ENCODE measurements at places on chromosomes 13 and 19. TPM values are rescaled to one million over a fixed set of nuclear protein-coding genes. Genes with fewer than 3 reads are reported as not detected.

Gene C19orf73
- not detected for total RNA-seq

GRCh38 chr13:19159181-19159580 is 22.4 kb downstream of the TUBA3C start:
- H3K36me3 ChIP-seq: no peaks in the 10 kb centered on the region
- no peaks in the 10 kb centered on the region for H3K4me1 ChIP-seq
- no peaks in the 10 kb centered on the region for H3K27me3 ChIP-seq
- H3K27ac ChIP-seq: no peak overlapping the region

GRCh38 chr19:991174-991931 is 7.2 kb downstream of the WDR18 start:
- H3K4me3 ChIP-seq: no peak overlapping the region
- no peak for DNase-seq
- peaks cover 14% of the 10 kb centered on the region for H3K36me3 ChIP-seq
- H3K27me3 ChIP-seq: no peaks in the 10 kb centered on the region

Gene ZNF729
- not detected for total RNA-seq

- peak overlapping the region; percentile 90 for H3K27ac ChIP-seq
- H3K36me3 ChIP-seq: no peaks in the 10 kb centered on the region
- no peak for DNase-seq
- no peaks in the 10 kb centered on the region for H3K27me3 ChIP-seq
- H3K4me3 ChIP-seq: no peak overlapping the region
Measured at GRCh38 chr13:113414335-113414734, 39.0 kb downstream of the ADPRHL1 start.

GRCh38 chr19:14114854-14115253 is 2.7 kb downstream of the PRKACA start:
- no peak overlapping the region for H3K4me3 ChIP-seq
- H3K36me3 ChIP-seq: no peaks in the 10 kb centered on the region
- no peaks in the 10 kb centered on the region for H3K27me3 ChIP-seq

- H3K36me3 ChIP-seq: no peaks in the 10 kb centered on the region
- H3K27ac ChIP-seq: no peak overlapping the region
- DNase-seq: no peak
- H3K4me1 ChIP-seq: no peaks in the 10 kb centered on the region
- no peak overlapping the region for H3K4me3 ChIP-seq
Measured at GRCh38 chr13:88085036-88085435, 413.9 kb downstream of the SLITRK5 start.

GRCh38 chr13:93467175-93467574 is 240.6 kb downstream of the GPC6 start:
- no peaks in the 10 kb centered on the region for H3K27me3 ChIP-seq
- H3K36me3 ChIP-seq: no peaks in the 10 kb centered on the region
- H3K4me3 ChIP-seq: no peak overlapping the region
- H3K4me1 ChIP-seq: no peaks in the 10 kb centered on the region
- no peak overlapping the region for H3K27ac ChIP-seq
- DNase-seq: no peak

Gene INSL3
- not detected for total RNA-seq

Gene DDX49
- 41.7 TPM for total RNA-seq

DNA sequence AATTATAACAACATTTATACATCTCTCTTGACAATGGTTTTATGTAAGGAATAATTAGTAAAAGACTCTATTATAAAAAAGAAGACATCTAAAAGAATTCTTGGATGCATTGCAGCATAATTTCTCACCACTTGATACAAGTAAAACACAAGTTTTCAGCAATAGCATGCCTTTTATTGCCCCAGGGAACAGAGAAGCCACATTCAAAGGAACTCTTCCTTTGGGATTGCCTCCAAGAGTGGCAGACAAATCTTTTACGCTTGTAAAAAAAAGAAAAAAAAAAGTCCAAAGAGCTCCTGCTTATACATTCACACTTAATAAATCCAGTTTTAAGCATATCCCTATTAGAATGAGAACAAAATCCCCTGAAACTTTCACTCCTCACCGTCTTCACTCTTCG is 2357.8 kb upstream of the PCDH20 start:
- no peak for DNase-seq
- no peaks in the 10 kb centered on the region for H3K36me3 ChIP-seq
- no peaks in the 10 kb centered on the region for H3K27me3 ChIP-seq

- no peak overlapping the region for H3K27ac ChIP-seq
- no peak for DNase-seq
- H3K27me3 ChIP-seq: no peaks in the 10 kb centered on the region
- H3K36me3 ChIP-seq: no peaks in the 10 kb centered on the region
- no peaks in the 10 kb centered on the region for H3K4me1 ChIP-seq
Measured at GRCh38 chr13:80276371-80277289, 64.3 kb downstream of the SPRY2 start.

- H3K4me1 ChIP-seq: peaks cover 21% of the 10 kb centered on the region
- H3K27ac ChIP-seq: peak overlapping the region; percentile 1
- H3K4me3 ChIP-seq: peak overlapping the region; percentile 59
- no peaks in the 10 kb centered on the region for H3K27me3 ChIP-seq
- H3K36me3 ChIP-seq: no peaks in the 10 kb centered on the region
- no peak for DNase-seq
Measured at GRCh38 chr13:112842343-112842856, 126.6 kb upstream of the MCF2L start.

GRCh38 chr13:42076309-42076713 is 27.9 kb downstream of the DGKH start:
- H3K27me3 ChIP-seq: no peaks in the 10 kb centered on the region
- no peak overlapping the region for H3K27ac ChIP-seq
- no peaks in the 10 kb centered on the region for H3K36me3 ChIP-seq
- H3K4me1 ChIP-seq: peaks cover 3% of the 10 kb centered on the region

Gene GSX1
- total RNA-seq: not detected

GRCh38 chr19:4172861-4173473 is 9.4 kb downstream of the SIRT6 start:
- no peak overlapping the region for H3K27ac ChIP-seq
- no peaks in the 10 kb centered on the region for H3K27me3 ChIP-seq
- H3K4me3 ChIP-seq: no peak overlapping the region
- H3K4me1 ChIP-seq: no peaks in the 10 kb centered on the region

DNA sequence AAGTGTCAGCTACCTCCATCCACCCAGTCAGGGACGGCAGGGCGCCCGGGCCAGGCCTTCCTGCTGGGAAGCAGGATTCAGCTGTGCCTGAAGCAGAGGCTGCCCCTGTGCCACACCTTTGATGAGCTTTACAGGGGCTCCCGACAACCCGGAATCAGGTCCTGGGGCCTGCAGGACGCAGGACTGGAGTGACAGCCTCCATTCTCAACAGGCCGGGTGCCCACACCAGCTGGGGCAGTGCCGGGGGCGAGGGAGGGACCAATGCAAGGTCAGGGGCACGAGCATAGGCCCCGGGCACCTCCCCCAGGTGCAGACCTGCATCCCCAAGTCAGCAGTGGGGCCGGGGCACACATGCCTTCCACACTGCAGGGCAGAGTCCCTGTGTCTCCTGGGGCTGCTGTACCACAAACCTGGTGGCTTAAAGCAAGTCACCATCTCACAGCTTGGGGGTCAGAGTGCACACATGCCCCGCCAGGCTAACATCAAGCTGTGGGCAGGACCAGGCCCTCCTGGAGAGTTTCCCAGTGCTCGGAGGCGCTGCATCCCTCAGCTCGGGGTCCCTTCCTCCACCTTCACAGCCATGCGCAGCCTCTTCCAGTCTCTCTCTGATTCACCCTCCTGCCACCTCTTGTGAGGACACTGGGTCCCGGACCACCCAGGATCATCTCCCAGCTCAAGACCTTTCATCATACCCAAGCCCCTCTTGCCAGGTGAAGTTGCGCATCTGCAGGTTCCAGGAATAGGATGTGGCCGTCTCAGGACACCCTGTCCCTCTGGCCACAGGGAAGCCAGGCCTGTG is 13.4 kb downstream of the UBXN6 start:
- H3K36me3 ChIP-seq: peaks cover 46% of the 10 kb centered on the region
- DNase-seq: no peak
- H3K4me1 ChIP-seq: peaks cover 7% of the 10 kb centered on the region
- no peak overlapping the region for H3K4me3 ChIP-seq
- no peak overlapping the region for H3K27ac ChIP-seq

DNA sequence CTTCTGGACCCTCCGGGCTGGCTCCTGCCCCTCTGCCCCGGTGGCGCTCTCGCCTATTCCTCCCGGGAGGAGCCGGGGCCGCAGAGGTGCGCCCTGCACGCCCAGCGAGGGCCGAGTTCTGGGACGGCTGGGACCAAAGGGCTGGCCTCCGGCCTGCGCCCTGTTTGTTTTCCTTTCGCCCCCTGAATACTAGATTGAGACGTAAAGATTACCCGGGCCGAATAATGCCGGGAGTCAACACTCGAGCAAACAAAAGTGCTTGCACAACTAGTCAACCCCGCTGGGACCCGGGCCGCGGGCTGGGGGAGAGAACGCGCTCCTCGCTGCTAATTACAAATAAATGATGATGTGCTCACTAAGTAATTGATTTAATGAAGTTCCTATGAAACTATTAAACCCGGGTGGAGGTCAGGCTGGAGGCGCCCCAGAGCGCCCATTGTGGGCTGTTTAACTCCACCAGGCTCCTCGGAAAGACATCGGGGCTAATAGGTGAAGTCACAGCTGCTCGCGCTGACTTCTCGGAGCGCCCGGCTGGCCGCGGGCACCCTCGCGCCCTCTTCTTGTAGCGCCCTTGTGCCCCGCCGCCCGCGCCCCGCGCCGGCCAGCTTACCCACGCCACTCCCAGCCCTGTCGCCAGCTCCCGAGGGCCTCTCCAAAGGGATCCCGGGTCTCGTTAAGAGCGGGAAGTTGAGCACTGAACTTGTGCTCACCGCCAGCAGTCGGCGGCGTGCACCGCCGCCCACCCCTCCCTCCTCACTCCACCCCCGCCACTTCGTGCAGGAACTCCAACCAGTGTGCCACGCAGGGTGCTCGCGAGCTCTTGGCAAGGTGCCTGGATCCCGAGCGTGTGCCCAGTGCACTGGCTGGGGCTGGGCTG is 14.9 kb downstream of the ZIC5 start:
- no peak for DNase-seq
- peaks cover 15% of the 10 kb centered on the region for H3K4me1 ChIP-seq
- H3K27me3 ChIP-seq: peaks cover 71% of the 10 kb centered on the region
- H3K27ac ChIP-seq: no peak overlapping the region

Measured in thoracic aorta (tissue), 2 donors.